ENCODE measurements at places on chromosomes 4 and X.

DNA sequence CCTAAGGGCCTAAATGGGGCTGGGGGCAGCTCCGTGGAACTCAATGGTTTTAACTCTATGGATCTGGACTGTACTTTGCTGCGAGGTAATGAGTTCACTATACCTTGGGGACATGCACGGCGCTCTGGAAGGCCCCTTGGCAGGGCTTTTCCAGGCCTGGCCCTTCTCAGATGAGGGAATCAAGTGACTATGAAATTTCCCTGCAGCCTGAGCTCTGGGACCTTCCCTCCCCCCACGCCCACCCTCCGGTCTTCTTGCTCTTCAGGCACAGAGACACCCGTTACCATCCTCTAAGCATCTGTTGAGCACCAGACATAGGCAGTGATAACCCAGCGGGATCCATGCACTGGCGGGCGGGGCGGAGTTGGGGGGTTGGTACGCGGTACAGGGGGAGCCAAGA lies 109.2 kb downstream of the PSAPL1 start:
- no peak for DNase-seq

DNA sequence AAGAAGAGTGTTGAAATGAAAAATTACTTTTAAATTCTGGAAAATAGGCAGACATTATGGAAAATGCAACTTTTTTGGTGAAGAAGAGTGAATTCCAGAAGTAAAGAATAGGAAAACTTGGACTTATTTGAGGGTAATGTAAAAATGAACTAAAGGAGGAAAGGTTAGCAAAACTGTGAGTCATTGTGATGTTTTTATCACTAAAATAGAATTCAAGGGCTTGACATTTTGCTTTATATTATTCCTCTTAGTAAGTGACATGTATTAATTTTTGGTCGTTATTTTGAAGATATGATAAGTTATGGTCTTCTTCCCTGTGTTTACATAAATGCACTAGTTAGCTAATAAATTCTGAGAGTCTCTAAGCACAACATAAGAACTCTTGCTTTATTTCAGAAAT lies 390.9 kb downstream of the FAT4 start:
- no peak for DNase-seq

GRCh38 chrX:11944501-11944900 lies 186.5 kb downstream of the MSL3 start:
- peak; percentile 76 for DNase-seq

GRCh38 chrX:44036336-44036735 lies 63.1 kb upstream of the NDP start:
- no peak for DNase-seq

DNA sequence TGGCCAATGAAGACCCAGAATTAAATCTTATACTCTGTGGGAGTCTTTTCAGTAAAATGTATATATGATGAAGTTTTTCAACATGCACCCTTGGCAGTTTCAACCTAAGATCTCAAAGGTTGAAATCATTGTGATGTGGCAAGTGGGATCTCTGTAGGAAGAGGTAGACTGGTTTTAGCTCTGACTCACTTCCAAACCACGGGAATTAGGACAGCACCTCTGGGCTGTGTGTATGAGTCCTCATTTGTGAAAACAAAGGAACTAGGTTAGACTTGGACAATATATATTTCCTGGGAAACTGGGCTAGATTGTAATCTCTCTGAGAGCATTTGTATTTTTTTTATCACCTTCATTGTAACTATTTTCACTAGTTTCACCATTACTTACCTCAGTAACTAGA lies 333.0 kb downstream of the ADGRL3 start:
- no peak for DNase-seq

DNA sequence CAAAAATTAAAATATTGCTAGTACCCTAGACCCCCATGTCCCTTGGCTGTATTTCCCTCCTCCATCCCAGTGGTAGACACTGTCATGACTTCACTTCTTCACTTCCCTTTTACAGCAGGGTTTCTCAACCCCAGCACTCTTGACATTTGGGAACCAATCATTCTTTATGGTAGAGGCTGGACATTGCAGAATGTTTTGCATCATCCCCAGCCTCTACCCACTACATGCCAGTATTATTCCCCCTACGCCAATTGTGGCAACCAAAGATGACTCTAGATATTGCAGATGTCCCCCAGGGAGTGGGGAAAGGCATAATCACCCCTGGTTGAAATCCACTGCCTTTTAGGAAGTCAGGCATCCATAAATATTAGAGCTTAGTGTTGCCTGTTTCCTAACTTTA lies 138.6 kb downstream of the AMELX start:
- DNase-seq = no peak

- no peak for DNase-seq
These were observed 16.4 kb downstream of the ZNF732 start for GRCh38 chr4:288891-289290.

DNA sequence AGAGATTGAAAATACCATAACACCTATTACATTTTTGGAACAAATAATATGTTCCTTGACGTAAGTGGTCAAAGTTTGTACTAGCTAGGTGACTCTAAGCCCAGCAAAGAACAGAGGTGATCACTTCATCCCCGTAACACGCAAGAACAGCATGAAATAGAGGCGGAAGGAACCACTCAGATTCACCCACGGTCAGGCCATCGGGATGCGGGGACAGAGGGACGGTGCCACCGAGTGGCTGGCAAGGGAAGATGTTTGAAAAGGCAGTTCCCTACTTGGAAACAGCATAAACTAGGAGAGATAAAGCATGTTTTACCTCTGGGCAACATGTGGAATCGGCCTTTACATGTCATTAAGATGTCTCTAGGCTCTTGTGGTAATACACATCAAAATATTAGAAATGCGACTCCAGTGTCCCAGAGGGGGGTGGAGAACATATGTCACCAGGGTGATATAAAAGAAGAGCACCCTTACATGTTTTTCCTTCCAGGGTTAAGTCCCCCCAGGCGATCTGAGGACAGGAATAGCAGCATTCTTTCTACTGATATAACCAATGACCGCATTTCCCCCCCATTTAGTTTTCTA lies 84.0 kb downstream of the PHKA2 start:
- peak; percentile 61 for DNase-seq

- DNase-seq = peak; percentile 5
These were observed 107.9 kb downstream of the MMRN1 start for GRCh38 chr4:90002441-90003062.

DNA sequence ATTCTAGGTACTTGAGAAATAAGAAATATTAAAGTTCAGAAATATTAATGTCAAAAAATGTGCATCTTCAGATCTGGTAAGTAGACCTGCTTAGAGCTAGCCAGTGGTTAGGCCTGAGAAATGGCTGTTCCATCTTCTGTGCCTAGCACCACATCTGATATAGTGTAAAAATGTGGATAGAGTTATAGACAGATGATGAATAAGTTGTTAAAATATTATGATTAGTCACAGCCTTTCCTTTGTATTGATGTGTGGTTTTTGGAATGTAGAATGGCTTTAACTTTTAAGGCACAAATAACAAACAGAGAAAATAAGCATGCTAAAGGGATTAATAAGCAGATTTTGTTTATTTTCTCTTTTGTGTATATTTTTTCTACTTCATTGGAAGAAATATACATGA lies 133.5 kb upstream of the NUDT6 start:
- no peak for DNase-seq

- DNase-seq = no peak
These were observed 66.2 kb downstream of the FHIP1A start for GRCh38 chr4:151475035-151475714.

DNA sequence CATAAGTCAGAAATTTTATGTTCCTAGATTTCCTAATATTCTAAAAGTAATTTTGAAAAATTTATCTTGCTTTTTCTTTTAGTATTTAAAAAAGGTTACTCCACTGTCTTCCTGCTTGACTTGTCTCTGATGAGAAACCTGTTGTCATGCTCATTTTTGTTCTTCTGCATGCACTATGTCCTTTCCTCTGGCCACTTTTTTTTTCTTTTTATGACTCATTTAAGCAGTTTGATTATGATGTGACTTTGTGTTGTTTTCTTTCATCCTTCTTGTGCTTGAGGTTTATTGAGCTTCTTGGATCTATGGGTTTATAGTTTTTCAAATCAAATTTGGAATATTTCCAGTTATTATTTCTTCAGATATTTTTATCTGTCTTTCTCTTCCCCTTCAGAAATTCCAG lies 12.0 kb upstream of the UFSP2 start:
- no peak for DNase-seq

DNA sequence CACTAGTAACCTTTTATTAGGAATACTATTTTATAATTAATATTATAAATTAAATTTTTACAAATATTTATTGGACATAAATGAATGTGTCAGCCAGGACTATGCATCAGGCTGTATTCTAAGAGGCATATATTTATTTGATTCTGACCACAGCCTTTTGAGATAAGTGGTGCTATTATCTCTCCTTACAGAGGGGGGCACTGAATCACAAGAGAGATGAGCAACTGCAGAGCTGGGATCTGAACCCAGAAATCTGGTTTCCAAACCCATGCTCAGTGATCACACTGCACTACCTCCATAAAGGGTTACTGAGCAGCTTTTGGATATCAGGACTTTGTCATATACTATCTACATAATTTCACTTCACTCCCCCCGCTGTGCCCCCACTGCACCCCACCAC lies 322.0 kb downstream of the TMA16 start:
- peak; percentile 9 for DNase-seq

GRCh38 chrX:154809939-154810665 lies 4.8 kb upstream of the MPP1 start:
- DNase-seq = no peak

- DNase-seq = peak; percentile 7
These were observed 5.7 kb downstream of the CBLL2 start for GRCh38 chrX:22278375-22278774.

- DNase-seq = no peak
These were observed 74.3 kb upstream of the NAP1L5 start for GRCh38 chr4:88771883-88772450.

GRCh38 chr4:60241866-60242265 lies 958.3 kb upstream of the ADGRL3 start:
- DNase-seq = peak; percentile 4

DNA sequence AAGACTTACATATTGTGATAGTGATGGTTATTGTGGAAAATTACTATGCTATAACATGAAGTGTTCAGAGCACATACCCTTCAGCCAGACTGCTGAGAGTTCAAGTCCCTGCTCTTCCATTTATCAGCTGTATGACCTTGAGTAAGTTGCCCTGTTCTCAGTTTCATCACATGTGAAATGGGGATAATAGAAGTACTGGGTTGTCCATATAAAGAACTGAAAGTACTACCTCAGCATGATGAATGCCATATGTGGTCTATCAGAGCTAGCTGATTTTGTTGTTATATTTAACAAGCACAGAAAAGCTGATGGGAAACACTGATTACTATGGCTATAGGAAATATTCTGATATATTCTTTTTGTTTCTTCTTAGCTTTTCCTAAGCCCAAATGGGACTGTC lies 115.6 kb downstream of the REPS2 start:
- DNase-seq = no peak

DNA sequence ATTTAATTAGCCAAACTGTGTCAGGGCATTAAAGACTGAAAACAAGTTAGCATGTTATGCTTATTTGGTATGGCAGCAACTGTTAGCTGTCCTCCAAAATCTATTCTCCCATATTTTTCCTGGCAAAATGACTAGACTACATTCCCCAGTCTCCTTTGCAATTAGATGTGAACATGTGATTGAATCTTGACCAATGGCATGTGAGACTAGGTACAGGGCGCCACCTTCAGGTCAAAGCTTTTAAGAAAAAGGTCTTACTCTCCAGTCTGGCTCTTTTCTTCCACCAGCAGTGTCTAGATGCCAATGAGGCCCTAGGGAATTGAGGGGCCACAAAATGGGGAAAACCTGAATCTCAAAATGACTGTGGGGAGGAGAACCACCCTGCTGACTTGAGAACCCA lies 408.2 kb downstream of the SMARCA1 start:
- DNase-seq = peak; percentile 87

GRCh38 chr4:89899152-89899551 lies 4.5 kb downstream of the MMRN1 start:
- no peak for DNase-seq

GRCh38 chrX:74419864-74420195 lies 1.5 kb upstream of the SLC16A2 start:
- peak; percentile 49 for DNase-seq

DNA sequence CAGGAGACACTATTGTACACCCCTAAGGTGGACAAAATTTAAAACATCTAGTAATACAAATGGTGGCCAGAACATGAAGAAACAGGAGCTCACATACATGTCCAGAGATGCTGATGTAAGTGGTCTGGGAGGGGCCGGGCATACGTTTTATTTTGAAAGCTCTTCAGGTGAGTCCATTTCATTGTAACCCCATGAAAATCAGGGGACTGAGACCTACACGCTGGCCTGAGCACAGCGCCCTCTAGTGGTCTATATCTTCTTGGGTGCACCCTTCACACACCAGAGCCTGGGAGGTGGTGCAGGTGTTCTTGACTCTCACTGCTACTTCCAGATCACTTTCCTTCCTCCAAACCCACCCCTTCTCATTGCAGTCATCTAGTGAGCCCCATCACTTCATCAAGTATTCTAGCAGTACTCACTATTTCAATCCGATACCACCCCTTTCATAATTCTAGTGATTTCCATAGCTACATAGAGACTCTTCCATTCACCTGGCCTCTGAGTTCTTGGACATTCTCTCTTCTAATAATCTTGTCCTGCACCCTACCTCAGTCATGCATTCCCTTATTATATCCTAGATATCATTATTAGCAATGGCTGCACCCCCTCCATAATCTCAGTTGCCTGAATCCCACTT lies 4.3 kb upstream of the TLR6 start:
- DNase-seq = peak; percentile 75

GRCh38 chrX:31929366-31929765 lies 857.5 kb upstream of the FTHL17 start:
- DNase-seq = no peak

- DNase-seq = no peak
These were observed 126.3 kb downstream of the AASDH start for GRCh38 chr4:56261027-56261426.

- no peak for DNase-seq
These were observed 70.9 kb upstream of the ENPP6 start for GRCh38 chr4:184288451-184289178.

- peak; percentile 13 for DNase-seq
These were observed 47.8 kb upstream of the CRMP1 start for GRCh38 chr4:5940470-5941203.

DNA sequence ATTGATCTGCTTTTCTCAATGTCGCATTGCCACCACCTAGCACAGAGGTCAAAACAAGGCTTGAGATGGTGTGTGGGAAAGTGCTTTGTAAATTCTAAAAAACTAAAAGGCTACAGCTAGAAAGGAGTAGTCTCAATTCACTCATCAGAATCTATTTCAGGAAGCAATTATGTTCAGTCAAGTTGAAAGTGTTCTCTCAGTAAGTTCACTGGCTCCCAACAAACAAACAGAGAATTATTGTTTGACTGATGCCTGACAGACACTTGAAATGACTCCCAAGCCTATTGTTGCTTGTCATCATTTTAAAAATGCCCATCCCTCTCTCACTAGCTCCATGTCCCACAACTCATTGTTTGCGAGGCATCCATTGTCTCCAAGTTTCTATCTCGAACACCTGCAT lies 419.6 kb upstream of the CPEB2 start:
- no peak for DNase-seq

- no peak for DNase-seq
These were observed 32.3 kb downstream of the BCORL1 start for GRCh38 chrX:130014770-130015169.

All from NCI-H82 (cell line).